Liver (tissue), 10 donors: ENCODE measurements at places on chromosomes 6 and 20.
A peak's percentile ranks its signal among the peaks of the same experiment; 100 is the strongest.

- H3K4me3 ChIP-seq: no peak overlapping the region
- no peaks in the 10 kb centered on the region for H3K27me3 ChIP-seq
- DNase-seq: no peak
- no peaks in the 10 kb centered on the region for H3K36me3 ChIP-seq
Observed at GRCh38 chr20:13681248-13682125, 42.8 kb upstream of the TASP1 start.

- no peaks in the 10 kb centered on the region for H3K27me3 ChIP-seq
- no peaks in the 10 kb centered on the region for H3K4me1 ChIP-seq
- no peak overlapping the region for H3K27ac ChIP-seq
- no peaks in the 10 kb centered on the region for H3K36me3 ChIP-seq
Observed at GRCh38 chr20:11331096-11331495, 586.6 kb upstream of the BTBD3 start.

DNA sequence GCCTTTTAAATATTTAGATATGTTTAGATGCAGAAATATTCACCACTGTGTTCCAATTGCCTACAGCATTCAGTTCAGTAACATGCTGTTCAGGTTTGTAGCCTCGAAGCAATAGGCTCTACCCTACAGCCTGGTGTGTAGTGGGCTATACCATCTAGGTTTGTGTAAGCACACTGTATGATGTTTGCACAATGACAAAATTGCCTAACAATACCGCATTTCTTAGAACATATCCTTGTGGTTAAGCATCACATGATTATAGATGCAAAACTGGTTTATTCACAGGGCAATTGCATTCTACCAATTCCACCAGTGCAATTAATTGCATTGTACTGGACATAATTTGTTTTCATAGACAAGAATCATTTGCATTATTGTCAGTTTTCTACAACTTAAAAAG is 7.9 kb upstream of the SLC22A16 start:
- H3K4me1 ChIP-seq: no peaks in the 10 kb centered on the region
- H3K36me3 ChIP-seq: no peaks in the 10 kb centered on the region
- H3K27ac ChIP-seq: no peak overlapping the region

DNA sequence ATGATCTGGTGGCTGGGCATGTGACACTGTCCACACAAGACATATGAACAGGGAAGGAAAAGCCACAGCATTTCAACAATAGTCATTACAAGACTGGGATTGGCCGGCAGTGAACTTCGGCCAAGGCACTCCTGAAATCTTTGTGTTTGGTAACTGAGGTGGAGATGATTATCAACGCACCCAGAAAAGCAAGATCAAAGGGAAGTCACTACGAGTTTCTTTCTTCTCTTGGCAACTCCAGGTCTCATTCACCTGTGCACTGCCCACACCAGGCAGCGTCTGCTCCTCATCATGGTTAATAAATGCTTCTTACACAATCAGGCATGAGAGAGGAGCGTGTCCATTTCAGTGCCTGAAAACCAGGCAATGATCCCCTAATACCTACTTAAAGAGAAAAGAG is 20.5 kb upstream of the FOXC1 start:
- no peaks in the 10 kb centered on the region for H3K27me3 ChIP-seq
- DNase-seq: no peak
- H3K4me1 ChIP-seq: no peaks in the 10 kb centered on the region

DNA sequence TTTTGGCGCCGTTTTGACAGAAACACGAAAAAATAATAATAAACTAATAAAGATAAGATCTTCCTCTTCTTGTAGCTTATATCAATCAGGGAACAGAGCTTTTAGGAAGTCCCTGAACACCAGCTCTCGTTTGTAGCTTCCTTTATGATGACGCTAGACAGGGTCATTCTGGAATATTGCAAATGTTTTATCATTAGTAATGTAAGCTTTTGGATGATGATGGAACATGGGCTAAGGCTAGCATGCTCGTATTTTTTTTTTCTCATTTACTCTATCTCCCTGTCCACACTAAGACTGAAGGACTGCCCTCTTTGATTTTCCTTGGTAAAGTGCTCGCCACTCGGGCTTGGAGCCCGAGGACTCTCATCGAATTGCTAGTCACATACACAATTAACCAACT is 22.1 kb upstream of the POM121L2 start:
- no peaks in the 10 kb centered on the region for H3K36me3 ChIP-seq
- no peak overlapping the region for H3K4me3 ChIP-seq
- no peak for DNase-seq
- H3K4me1 ChIP-seq: no peaks in the 10 kb centered on the region
- no peak overlapping the region for H3K27ac ChIP-seq
- H3K27me3 ChIP-seq: no peaks in the 10 kb centered on the region

- no peaks in the 10 kb centered on the region for H3K4me1 ChIP-seq
- no peaks in the 10 kb centered on the region for H3K36me3 ChIP-seq
- H3K27me3 ChIP-seq: no peaks in the 10 kb centered on the region
Observed at GRCh38 chr20:1477896-1478490, 11.3 kb upstream of the NSFL1C start.

DNA sequence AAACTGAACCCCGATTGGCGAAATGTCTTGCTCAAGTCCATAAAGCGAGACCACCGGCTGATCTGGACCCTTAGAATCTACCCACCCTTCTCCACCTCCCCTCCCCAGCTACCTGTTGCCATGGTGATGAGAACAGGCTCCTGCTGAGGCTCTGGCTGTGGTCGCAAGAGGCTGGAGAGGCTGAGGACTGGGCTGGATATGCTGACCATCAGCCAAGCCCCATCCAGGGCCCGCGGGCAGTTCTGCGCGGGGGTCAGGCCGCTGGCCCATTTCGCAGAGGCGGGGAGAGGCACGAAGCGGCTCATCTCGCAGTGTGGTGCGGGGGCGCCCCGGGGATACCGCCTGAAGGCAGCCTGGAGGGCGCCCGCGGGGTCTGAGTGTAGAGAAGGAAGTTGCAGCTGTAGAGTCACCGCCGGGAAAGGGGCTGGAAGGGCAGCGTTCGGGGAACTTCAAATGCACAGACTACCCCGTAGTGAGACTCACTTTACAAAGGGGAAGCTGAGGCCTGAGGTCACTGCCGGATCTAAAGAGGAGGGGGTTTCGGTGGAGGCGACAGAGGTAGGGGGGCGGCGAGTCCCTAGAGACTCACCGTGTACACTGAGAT is 671 bp downstream of the TAPBP start:
- peaks cover 39% of the 10 kb centered on the region for H3K4me1 ChIP-seq
- DNase-seq: no peak
- peak overlapping the region; percentile 99 for H3K27ac ChIP-seq
- H3K27me3 ChIP-seq: no peaks in the 10 kb centered on the region
- H3K36me3 ChIP-seq: peaks cover 5% of the 10 kb centered on the region

DNA sequence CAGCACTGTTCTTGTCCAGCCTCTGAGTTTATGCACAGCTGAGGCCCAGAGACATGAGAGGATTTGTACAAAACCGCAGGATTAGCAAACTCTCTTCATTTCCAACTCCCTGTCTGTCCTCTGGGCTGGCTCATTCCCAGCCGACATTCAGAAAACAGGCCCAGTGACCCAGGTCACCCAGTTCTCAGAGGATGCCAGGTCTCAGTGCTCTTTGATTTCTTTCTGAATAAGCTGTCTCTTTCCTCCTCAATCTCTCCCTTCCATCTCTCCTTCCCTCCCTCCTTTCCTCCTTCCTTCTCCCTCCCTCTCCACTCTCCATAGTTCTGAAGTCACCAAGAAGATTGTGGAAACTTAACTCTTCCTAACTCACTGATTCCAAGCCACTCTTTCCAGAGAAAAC is 372.7 kb upstream of the SULF2 start:
- no peak overlapping the region for H3K4me3 ChIP-seq
- no peaks in the 10 kb centered on the region for H3K4me1 ChIP-seq
- H3K36me3 ChIP-seq: no peaks in the 10 kb centered on the region
- H3K27me3 ChIP-seq: no peaks in the 10 kb centered on the region
- no peak overlapping the region for H3K27ac ChIP-seq
- DNase-seq: no peak

DNA sequence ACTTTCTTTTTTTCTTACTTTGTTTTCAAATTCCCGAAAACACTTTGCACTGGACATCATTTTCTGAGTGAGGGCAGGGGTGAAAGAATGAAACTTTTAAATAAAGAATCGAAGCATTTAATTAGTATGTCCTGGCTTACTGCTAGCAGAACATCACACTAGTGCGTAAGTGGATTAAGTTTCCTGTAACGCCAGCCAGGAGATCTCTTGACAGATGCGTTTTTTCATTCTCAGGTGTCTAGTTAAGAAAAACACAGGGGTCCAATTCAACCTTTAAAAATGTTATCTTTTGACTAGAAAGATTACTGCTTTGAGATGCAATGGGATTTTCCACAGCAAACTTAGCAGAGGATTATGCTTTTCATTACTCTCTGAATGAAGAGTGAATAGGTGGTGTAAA is 858.8 kb upstream of the EPHA7 start:
- H3K4me3 ChIP-seq: no peak overlapping the region
- H3K27ac ChIP-seq: no peak overlapping the region
- no peaks in the 10 kb centered on the region for H3K27me3 ChIP-seq
- DNase-seq: no peak
- no peaks in the 10 kb centered on the region for H3K4me1 ChIP-seq

- no peaks in the 10 kb centered on the region for H3K27me3 ChIP-seq
- peaks cover 52% of the 10 kb centered on the region for H3K4me1 ChIP-seq
- peaks cover 4% of the 10 kb centered on the region for H3K36me3 ChIP-seq
- no peak for DNase-seq
- H3K27ac ChIP-seq: no peak overlapping the region
Observed at GRCh38 chr20:38034961-38035360, 1.4 kb downstream of the RPRD1B start.

- peak overlapping the region; percentile 0 for H3K4me3 ChIP-seq
- no peak for DNase-seq
- peaks cover 45% of the 10 kb centered on the region for H3K27me3 ChIP-seq
- peaks cover 46% of the 10 kb centered on the region for H3K4me1 ChIP-seq
- H3K36me3 ChIP-seq: no peaks in the 10 kb centered on the region
- no peak overlapping the region for H3K27ac ChIP-seq
Observed at GRCh38 chr6:6003621-6004366, 2.9 kb downstream of the NRN1 start.

GRCh38 chr20:41011551-41012067 is 17.0 kb upstream of the TOP1 start:
- no peaks in the 10 kb centered on the region for H3K27me3 ChIP-seq
- DNase-seq: no peak
- no peak overlapping the region for H3K4me3 ChIP-seq
- no peak overlapping the region for H3K27ac ChIP-seq
- H3K4me1 ChIP-seq: no peaks in the 10 kb centered on the region

DNA sequence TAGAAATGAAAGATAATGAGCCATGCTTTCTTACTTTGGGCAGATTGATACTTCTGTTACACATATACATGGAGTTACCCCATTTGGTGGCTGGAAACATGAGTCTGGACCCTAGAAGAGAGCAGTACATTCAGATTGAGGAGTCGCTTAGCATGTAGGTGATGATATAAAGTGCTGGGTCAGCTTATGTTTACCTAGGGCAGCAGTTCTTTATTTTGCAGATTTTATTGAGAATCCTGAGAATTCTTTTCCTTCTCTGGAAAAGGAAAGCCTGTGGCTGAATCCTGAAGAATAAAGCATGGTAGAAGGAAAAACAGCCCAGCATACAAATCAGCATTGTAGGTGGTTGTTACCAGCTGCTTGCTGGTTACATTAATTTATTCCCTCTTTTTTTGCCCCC is 91.2 kb downstream of the SMAP1 start:
- H3K27ac ChIP-seq: no peak overlapping the region
- H3K36me3 ChIP-seq: peaks cover under 1% of the 10 kb centered on the region
- H3K4me1 ChIP-seq: no peaks in the 10 kb centered on the region
- H3K27me3 ChIP-seq: no peaks in the 10 kb centered on the region

- no peak overlapping the region for H3K27ac ChIP-seq
- H3K36me3 ChIP-seq: no peaks in the 10 kb centered on the region
- H3K4me3 ChIP-seq: no peak overlapping the region
- no peak for DNase-seq
- peaks cover 15% of the 10 kb centered on the region for H3K4me1 ChIP-seq
Observed at GRCh38 chr20:43938017-43938655, 23.5 kb downstream of the TOX2 start.

DNA sequence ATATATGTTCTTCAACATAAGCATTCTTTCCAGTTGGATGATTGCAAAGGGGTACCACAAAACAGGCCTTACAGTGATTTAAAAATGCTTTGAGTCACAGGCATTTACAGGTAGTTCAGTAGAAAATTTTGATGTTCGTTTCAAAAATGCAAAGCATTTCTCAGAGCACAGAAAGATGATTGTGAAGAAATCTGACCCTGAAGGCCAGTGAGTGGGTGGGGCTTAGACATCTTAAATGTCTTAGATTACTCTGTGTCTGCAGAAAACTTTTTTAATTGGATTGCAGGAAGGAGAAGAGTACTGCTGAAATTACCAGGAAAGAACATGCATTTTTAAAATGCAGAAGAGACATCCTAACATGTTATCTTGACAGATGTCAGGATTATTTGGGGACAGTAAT is 268.3 kb downstream of the CDKAL1 start:
- H3K4me3 ChIP-seq: no peak overlapping the region
- no peak overlapping the region for H3K27ac ChIP-seq
- H3K27me3 ChIP-seq: no peaks in the 10 kb centered on the region
- H3K4me1 ChIP-seq: no peaks in the 10 kb centered on the region
- H3K36me3 ChIP-seq: no peaks in the 10 kb centered on the region

GRCh38 chr6:159533016-159533415 is 160.0 kb downstream of the SOD2 start:
- DNase-seq: no peak
- no peaks in the 10 kb centered on the region for H3K27me3 ChIP-seq
- H3K36me3 ChIP-seq: no peaks in the 10 kb centered on the region
- H3K27ac ChIP-seq: no peak overlapping the region
- H3K4me3 ChIP-seq: no peak overlapping the region

DNA sequence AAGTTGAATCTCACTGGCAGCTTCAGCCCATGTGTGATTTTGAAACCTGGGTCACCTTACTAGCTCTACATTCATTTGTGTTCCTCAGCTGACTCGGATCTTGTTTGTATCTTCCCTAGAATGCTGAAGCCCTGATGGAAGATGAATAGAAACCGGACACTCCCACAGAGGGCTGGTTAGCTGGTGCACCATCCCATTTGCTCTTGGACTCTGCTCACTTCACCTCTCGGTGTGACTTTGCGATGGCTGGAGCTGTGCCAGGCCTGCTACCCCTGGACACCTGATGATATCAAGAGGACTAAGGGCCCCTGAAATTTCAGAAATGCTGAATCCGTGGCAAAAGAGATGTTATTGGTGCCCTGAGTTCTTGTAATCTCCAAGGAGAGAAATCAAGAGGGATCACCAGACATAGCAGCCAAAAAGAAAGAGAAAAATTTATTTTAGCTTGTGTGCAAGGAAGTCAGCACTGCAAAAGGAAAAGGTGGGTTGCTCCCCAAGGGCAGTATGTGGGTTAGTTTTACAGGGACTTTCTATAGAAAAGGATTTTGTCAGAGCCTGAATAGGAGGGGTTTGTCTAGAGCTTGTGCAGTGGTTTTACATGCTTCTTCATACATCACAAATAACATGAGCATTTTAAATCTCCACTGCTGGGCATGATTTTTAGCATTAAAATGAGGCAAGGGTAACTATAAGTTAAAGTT is 426.3 kb upstream of the NOX3 start:
- H3K36me3 ChIP-seq: no peaks in the 10 kb centered on the region
- no peak overlapping the region for H3K4me3 ChIP-seq
- H3K4me1 ChIP-seq: no peaks in the 10 kb centered on the region
- H3K27ac ChIP-seq: no peak overlapping the region
- no peak for DNase-seq
- H3K27me3 ChIP-seq: no peaks in the 10 kb centered on the region
